CD4-positive, alpha-beta T cell treated with Interleukin-12 subunit alpha and Interleukin-12 subunit beta, for 1 hour (primary cell): ENCODE measurements at places on chromosomes 16 and 17.

- DNase-seq, result no peak
Observed at GRCh38 chr16:48310908-48311641, 63.7 kb upstream of the ABCC11 start.

GRCh38 chr17:32386844-32387243, 36.9 kb downstream of the ZNF207 start:
- DNase-seq, result no peak

- no peak for DNase-seq
Observed at GRCh38 chr16:22924492-22924891, 110.5 kb downstream of the HS3ST2 start.

DNA sequence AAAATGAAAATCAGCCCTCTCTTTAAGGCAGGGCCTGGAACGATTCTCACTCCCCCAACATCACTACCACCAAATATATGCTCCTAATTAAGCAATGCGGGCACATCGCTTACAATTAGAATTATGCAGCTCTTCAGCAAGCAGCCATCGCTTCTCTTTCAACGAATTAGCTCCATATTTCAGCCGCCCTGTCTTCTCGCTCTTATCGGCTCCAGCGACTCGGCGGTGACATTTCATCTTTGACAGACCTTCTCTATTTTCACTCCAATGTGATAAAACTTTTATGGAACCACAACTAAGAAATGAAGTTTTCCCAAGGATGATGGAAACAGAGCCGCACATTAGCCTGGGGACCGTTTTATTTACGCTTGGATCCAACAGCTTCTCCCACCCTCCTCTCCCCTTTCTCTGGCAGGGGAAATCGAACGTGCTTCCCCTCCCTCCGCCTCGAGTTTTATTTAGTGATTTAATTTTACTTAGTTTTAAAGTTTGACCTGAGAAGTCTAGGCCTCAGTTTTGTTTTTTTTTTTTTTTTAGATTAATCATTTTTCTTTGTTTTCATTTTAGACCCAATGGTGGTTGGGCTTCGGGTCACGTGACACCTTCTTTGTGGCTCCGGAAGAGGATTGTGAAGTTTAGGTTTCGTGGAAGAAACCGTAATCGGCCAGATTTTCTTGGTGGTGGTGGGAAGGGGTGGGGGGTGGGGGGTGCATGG, 3.1 kb upstream of the HOXB2 start:
- DNase-seq, result peak; percentile 57

DNA sequence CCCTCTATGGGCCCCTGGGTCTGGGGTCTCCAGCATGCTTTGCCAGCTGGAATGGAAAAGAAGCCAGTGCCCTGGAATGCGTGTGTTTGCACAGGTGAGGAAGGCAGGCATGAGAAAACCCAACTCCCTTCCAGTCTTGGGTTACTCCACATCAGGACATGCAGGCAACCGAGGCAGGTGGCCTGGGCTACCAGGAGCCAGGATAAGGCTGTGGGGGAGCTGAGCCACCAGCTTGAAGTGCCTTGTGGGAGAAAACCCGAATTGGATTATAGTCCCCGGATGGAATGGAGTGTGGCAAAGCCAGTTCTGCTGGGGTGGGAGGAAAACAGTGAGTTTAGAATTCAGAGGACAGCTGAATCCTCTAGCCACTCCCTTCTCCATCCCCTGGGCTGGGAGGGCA, 7.2 kb downstream of the SRCIN1 start:
- no peak for DNase-seq

DNA sequence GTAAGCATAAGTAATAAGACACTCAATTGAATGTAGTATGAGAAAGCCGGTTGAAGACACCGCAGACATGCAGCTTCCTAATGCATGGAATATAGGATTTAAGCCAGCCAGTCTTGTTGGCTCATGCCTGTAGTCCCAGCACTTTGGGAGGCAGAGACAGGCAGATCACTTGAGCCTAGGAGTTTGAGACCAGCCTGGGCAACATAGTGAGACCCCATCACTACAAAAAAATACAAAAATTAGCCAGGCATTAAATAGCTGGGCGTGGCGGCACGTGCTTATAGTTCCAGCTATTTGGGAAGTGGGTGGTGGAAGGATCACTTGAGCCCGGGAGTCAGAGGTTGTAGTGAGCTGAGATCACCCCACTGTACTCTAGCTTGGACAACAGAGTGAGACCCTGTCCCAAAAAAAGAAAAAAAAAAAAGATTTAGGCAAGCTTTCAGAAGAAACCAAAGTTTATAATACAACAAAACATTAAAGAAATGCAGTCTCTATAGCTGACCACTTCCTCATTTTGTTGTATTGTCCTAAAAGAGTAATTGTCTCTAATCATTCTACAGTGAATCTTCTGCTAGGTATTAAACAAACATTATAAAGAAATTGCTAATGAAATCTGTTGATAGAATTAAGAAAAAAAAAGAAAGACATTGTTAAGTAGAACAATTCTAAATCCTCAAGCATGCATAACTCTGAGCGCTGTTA, 68.6 kb upstream of the KIFC3 start:
- DNase-seq, result no peak

DNA sequence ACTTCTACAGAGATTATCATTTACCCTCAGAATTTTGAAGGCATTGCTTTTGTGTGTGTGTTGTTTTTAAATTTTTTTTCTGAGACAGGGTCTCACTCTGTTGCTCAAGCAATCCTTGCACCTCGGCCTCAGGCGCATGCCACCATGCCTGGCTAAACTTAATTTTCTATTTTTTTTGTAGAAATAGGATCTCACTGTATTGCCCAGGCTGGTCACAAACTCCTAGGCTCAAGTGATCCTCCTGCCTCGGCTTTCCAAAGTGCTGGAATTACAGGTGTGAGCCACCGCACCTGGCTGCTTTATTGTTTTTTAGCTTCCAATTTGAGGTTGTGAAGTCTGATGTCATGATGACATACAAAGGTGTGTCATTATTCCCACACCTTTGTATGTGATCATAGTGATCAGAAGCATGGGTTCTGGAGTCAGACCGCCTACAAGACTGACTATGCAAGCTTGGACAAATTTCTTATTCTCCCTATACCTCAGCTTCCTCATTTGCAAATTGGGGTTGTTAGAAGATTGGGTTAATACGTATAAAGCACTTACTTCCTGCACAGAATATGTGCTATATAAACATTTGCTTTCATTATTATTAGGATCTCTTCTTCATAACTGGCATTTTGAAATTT, 5.8 kb downstream of the SEPHS2 start:
- DNase-seq, result no peak

DNA sequence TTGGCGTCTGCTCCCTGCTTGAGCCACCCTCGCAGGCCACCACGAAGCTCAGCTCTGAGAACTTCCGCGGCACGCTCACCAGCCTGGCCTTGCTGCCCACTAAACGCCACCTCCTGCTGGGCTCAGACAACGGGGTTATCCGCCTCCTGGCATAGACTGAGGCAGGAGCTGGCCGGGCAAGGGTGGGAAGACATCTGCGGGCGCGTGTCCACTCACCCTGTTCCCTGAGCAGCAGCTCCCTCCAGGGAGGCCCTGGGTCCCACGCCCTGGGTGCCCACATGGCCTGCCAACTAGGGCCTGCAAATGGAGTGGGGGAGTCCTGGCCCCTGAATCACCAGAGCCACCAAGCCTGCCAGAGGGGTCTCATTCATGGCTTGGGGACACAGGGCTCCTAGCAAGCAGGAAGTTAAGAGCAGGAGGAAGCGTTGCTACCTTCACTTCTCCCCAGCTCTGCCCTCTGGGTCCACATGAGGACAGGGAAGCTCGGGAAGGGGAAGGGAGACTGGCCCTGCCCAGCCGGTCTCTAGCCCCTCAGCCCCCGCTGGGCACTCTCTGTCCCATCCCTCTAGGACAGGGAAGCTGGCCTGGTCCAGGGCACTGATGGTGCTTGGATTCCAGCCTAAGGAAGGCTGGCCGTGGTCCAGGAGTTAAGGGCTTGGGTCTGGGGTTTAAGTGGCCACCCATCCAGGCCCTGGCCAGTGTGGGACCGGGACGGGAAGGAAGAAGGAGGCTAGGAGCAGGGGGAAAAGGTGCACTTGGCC, 5.0 kb upstream of the SERPINF2 start:
- no peak for DNase-seq

DNA sequence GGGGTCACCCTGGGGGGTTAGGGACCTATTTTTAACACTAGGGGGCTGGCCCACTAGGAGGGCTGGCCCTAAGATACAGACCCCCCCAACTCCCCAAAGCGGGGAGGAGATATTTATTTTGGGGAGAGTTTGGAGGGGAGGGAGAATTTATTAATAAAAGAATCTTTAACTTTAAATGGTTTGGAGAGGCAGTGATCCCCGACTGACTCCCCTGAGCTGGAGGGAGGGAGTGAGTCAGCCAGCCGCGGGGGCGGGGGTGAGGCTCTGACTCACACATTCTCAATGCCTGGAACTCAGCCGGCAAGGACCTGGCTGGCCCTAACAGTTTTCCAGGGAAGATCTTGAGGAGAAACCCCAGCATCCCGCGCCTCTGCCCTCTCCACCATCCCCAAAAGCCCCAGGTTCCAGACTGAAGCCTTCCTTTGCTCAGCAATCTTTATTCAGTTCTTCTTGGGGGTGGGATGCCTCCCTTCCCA, 1.5 kb downstream of the HCFC1R1 start:
- DNase-seq, result peak; percentile 71

DNA sequence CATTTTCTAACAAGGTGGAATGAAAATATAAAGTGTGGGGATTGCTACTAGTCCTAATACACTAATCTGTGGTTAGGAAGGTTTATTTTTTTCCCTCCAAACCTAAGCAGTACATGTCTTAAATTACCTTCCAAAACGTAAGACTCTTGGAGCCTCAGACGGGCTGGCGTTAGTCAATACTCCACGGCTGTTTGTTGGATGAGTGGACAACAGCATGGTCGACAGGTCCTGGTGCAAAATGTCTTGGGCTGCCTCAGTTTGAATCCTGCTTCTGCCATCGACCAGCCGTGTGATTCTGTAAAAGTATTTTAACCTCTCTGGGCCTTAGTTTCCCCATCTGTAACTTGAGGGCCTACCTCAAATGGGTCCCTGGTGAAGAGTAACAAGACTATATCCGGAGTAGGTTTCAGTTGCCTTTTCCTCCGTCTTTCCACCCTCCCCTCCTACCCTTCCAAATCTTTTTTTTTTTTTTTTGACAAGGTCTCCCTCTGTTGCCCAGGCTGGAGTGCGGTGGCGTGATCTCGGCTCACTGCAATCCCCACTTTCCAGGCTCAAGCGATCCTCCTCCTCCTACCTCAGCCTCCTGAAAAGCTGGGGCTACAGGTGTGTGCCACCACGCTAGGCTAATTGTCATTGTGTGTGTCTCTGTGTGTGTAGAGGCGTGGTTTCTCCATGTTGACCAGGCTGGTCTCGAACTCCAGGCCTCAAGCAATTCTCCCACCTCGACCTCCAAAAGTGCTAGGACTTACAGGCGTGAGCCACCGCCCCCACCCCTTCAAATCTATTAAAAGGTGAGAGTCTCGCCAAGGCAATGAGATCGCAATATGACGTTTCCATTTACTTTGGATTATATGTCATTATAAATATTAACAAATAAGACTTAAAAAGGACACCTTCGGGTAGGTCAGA, 5.8 kb downstream of the SCGB1C2 start:
- no peak for DNase-seq

GRCh38 chr16:27241658-27242057, 26.9 kb downstream of the NSMCE1 start:
- DNase-seq, result no peak

- DNase-seq, result no peak
Observed at GRCh38 chr17:27600471-27600870, 30.5 kb upstream of the LGALS9 start.

DNA sequence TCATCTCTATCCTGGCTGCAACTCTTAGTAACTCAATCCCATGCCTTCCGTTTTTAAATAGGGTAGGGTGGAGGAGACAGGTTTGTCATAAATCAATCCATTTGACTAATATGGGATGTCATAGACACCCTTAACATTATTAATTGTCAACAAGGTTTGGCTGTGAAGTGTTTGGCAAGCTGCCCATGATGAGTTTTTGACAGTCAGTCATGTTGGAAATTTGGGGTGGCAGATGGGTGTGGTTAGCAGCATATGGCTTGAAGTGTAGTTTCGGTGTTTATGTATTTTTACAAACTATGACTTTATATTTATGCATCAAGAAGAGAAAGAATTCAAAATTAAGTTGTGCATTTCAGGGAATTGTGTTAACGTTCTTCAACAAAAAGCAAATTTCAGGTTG, 221.8 kb upstream of the CDH5 start:
- no peak for DNase-seq

DNA sequence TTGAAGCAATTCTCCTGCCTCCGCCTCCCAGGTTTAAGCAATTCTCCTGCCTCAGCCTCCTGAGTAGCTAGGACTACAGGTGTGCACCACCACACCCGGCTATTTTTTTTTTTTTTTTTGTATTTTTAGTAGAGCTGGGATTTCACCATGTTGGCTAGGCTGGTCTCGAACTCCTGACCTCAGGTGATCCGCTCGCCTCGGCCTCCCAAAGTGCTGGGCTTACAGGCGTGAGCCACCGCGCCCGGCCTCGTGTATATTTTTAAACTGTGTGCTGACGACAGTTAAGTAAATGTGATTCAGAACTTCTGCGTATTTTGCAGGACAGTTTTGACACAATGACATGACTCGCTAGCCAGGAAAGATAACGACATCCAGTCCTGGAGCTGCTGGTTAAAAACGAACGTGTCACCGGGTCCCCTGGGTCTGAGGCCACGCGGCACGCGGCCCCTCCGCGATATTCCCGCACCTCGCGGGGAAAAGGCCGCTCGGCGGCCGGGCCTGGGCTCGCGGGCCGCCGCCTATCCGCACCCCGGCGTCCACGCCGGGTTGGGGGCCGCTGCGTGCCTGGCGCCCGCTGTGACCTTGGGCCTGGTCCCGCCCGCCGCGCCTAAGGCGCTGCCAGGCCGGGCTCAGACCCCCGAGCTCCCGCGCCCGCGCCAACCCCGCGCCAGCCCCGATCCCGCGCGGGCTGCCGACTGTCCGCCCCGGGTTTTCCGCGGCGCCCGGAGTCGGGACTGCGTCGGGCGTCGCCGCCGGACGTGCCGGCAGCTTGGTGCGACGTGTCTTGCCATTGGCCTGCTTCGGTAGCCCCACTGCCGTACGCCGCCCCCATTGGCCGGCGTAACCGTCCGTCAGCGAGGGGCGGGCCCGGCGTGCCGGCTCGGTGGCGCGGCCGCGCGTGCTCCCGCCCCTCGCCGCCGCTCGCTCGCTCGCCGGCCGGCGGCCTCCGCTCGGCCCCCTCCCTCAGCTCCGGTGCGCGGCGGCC, at the start of gene FOXK2:
Gene FOXK2, plus strand, starts transcription at position 907 of the 985 bp plus-strand sequence. CDS start 157 bp downstream, outside the sequence.
- DNase-seq, result peak; percentile 96

GRCh38 chr17:77354670-77355455, 214.1 kb downstream of the SEC14L1 start:
- DNase-seq, result no peak

- DNase-seq, result no peak
Observed at GRCh38 chr16:23423496-23424049, 29.4 kb downstream of the COG7 start.
